ENCODE measurements at places on chromosomes 3 and 15. TPM values are rescaled to one million over a fixed set of nuclear protein-coding genes. Genes with fewer than 3 reads are reported as not detected.

TYRO3 gene
- total RNA-seq, result 3.1 TPM

EXD1 gene
- total RNA-seq, result not detected

- no peak for DNase-seq
Observed at GRCh38 chr3:64903006-64903405, 215.2 kb upstream of the ADAMTS9 start.

PRSS50 gene
- total RNA-seq, result 0.34 TPM

GRCh38 chr3:32882189-32882588 lies 64.4 kb downstream of the TRIM71 start:
- DNase-seq, result no peak

DET1 gene
- total RNA-seq, result 9.3 TPM

Data from heart right ventricle (tissue), 16 donors.